ENCODE measurements at places on chromosomes 4 and X.

- peak; percentile 2 for DNase-seq
Observed at GRCh38 chrX:102835504-102836146, 101.4 kb upstream of the RAB40AL start.

DNA sequence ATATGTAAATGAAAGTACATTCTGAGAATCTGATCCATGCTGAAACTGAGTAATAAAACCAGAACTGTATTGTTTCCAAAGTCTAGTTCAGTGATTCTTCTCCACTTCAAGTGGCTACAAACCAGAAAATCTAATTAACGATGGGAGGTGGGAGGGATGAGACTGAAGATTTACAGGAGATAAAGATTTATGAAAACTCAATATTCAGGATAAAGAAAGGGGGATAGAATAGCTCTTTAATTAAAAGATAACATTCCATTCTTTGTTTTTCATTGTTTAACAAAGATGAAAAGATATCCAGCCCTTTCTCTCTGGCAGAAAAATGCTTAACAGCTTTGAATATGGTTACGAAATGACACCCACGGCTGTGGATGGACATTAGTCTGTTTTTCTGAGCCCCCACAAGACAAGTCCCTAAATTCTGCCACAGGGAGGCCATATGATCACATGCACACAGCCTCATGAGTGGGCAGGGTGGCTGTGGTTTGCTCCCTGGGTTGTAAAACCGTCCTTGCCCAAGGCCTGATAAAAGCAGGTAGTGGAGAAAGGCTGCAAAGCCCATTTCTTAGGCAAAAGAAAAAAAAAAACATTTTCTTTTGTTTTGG lies 36.4 kb downstream of the TMEM150C start:
- no peak for DNase-seq

- no peak for DNase-seq
Observed at GRCh38 chr4:25065932-25066590, 35.3 kb upstream of the LGI2 start.

DNA sequence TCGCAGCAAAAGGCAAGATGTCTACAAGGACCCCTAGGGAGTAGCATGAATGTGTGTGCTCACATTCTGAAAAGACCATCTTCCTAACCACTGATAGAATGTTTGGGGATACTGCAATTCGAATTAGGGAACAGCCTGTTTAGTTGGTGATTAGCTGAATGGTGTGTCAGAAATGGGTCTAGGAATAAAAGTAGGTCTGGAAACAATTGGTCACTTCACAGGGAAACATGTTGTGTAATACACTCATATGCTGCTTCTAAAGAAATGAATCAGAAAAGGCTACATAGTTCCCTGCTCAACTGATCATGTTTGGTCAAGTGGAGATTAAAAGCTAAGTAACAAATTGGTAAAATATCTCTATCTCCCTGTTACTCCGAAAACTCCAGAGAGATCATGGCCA lies 2362.4 kb upstream of the TENM3 start:
- no peak for DNase-seq

- DNase-seq, result no peak
Observed at GRCh38 chr4:41319553-41319952, 62.8 kb downstream of the UCHL1 start.

DNA sequence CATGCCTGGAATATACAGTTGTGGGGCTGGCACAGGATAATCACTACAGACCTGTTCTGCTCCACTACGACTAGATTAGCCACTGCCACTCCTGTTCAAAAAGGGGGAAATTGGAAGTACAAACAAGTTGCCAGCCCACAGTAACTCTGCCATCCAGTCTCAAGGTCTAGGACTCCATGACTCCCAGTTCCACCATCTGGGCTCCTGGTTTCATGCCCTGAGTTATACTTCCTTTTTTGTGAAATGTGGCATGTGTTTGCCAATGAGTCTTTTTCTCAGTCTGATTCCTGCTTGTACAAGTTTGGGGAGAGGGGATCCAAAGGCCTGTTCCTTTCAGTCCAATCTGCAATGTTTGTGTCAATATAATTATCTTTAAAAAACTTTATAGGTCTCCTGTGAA lies 1.0 kb upstream of the BLOC1S4 start:
- no peak for DNase-seq

- no peak for DNase-seq
Observed at GRCh38 chr4:7892212-7893019, 47.2 kb downstream of the AFAP1 start.

- no peak for DNase-seq
Observed at GRCh38 chrX:131067216-131067615, 9.1 kb downstream of the ARHGAP36 start.

DNA sequence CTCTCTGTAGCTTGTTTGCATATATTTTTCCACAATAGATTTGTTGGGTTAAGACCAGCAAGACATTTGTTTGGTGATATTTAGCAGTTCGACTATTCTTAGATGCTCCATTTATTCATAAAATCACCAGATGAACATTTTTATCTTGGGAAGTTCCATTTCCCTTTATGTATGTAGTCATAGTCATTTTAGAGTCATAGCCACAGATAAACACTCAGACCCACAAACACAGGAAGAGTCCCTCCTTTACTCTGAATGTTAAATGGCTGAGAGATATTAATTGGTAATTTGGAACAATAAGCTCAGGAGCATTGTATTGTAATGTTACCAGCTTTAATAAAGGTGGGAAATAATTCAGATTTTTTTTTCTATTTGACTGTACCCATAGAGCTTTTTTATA lies 1608.7 kb downstream of the STIM2 start:
- no peak for DNase-seq

GRCh38 chr4:35447474-35447873 lies 796.8 kb downstream of the ARAP2 start:
- no peak for DNase-seq

- DNase-seq, result no peak
Observed at GRCh38 chrX:80266979-80267378, 153.3 kb upstream of the TENT5D start.

DNA sequence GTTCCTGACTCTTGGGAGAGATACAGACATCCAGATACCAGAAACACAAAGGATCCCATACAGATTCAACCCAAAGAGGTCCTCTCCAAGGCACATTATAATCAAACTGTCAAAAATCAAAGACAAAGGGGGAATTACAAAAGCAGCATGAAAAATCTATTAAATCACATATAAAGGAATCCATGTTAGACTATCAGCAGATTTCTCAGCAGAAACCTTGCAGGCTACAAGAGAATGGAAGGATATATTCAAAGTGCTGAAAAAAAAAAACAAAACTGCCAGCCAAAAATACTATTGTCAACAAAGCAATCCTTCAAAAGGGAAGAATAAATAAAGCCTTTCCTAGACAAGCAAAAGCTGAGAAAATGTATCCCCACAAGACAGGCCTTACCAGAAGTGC lies 14.8 kb upstream of the ADGRL3 start:
- no peak for DNase-seq

- no peak for DNase-seq
Observed at GRCh38 chr4:110682311-110682710, 59.4 kb upstream of the PITX2 start.

- DNase-seq, result no peak
Observed at GRCh38 chrX:111035256-111035655, 60.7 kb upstream of the PAK3 start.

- no peak for DNase-seq
Observed at GRCh38 chrX:74431797-74432196, 10.5 kb downstream of the SLC16A2 start.

GRCh38 chr4:169066934-169067333 lies 56.9 kb upstream of the CBR4 start:
- DNase-seq, result no peak

DNA sequence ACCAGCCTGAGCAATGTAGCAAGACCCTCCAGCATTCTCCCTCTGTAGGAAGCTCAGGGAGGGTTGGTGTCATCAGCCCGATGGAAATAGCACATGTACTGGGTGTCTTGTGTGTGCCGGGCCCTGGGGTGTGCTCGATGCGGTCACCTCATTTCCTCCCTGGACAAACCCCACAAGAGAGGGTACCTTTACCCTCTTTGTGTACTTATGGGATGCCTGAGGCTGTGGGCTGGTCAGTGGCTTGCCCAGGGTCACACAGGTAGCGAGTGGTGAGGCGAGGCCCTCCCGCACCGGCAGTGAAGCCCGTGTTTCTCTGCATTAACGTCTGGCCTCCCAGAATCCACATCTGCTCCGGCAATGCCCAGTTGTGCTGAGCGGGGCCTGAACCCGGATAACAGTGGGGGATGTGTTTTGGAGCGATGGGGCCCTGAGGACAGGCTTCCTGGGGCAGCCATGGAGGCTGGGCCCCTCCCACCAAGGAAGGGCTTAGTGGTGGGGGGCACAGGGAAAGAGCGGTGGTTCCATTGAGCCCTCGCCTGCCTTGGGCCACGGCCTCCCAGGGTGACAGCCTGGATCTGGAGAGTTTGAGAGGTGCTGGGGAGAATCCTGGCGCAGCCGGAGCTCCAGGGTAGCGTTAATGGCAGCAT lies 8.1 kb downstream of the PSAPL1 start:
- DNase-seq, result no peak

GRCh38 chr4:115428455-115428854 lies 315.0 kb upstream of the NDST4 start:
- no peak for DNase-seq

- no peak for DNase-seq
Observed at GRCh38 chrX:701673-702072, 71.1 kb downstream of the SHOX start.

DNA sequence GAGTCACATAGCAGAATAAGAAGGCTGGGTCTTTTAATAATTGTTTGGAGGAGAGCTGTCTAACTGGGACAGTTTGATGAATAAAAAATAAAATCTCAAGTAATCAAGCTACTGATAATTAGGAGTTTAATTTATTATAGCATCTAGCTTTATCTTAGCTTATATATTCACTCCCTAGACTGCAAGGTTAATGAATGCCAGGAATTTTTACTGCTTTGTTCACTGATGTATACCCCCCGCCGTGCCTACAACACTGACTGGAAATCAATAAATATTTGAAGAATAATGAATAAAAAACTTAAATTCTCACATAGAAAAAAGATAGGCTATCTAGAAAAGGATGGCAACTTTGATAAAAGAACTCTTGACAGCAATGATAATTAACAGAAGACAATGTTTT lies 59.7 kb downstream of the IQCM start:
- DNase-seq, result no peak

DNA sequence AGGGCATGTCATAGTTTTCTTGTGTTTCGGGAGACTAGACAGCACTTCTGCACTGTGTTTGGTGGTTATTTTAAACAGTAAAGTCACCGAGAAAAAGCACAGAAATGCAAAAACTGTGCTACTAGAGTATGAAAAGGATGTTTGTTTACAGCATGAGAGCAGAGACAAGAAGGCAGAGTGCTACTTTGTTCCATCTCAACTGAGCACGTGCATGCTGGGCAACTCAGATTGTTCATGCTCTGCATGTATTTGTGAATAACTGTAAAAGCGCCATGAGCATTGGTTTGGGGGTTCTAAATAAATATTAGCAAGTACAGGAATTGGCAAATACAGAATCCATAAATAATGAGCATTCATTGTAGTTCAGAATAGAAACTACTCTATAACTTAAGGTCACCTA lies 7.4 kb downstream of the EVC start:
- no peak for DNase-seq

GRCh38 chr4:168361365-168362024 lies 42.9 kb upstream of the DDX60 start:
- no peak for DNase-seq

DNA sequence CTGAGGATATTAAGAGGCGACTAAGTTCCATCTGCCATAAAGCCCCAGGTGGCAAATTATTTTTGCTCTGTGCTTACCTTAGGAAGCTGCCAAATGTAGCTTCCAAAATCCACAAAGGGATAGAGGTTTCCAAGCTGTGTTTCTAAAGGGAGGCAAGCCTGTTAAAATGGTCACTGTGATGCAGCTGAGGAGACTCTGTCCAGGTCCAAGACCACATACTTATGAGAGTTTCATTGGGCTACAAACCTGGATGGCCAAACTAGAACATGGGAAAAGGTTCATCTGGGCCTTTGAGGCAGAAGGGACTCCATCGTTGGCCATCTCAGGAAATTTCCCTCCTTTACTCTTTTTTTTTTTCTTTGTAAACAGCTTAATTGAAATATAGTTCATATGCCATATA lies 306.9 kb upstream of the FGF13 start:
- DNase-seq, result no peak

DNA sequence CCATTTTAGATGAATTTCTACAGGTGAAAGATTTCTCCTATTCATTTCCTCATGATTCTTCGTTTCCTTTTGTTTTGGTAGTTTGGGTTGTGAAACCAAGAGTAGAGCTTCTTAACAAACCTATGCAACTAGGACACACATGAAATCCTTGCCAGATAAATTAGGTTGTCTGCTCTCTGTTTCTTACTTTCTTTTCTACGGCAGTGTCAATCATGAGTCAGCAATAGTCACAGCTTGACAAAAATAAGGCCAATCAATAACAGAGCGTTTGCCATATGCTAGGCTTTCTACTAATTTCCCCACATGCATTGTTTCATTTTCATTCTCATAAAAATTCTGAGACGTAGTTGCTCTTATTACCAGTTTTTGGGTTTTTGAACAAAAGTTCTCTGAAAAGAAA lies 20.3 kb downstream of the CLRN2 start:
- no peak for DNase-seq

DNA sequence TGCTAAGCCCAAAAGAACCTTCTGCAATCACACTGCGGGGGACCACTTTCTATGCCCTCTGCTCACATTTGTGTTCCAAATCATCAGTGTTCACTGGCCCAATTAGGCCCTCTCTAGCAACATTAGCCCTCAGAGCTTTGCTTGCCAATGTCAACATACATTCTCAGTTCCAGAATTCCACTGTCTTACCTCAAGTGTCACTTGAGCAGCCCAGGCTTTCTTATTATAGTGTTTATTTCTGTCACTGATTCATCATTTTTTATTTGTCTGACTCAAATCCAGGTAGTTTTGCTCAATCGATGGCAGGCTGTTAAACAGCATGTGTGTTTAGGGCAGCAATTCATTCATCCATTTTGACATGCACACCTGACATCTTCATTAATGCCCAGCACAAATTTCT lies 291.2 kb downstream of the TEX13A start:
- DNase-seq, result no peak

DNA sequence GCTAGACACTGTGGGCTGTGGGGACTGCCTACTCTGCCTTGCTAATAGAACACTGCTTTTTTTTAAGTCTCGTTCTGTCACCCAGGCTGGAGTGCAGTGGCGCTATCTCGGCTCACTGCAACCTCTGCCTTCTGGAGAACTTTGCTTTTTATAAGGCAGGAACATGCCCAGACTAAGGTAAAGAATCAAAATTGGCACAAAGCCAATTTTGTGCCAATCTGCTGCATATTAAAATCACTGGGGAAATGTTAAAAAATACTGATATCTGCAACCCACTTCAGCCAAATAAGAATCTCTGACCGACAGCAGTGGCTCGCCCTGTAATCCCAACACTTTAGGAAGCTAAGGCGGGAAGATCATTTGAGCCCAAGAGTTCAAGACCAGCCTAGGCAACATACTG lies 36.5 kb upstream of the CEP135 start:
- DNase-seq, result no peak

- peak; percentile 3 for DNase-seq
Observed at GRCh38 chr4:34720571-34720970, 1523.7 kb downstream of the ARAP2 start.

GRCh38 chr4:164350061-164350460 lies 403.9 kb upstream of the SMIM31 start:
- DNase-seq, result no peak

GRCh38 chrX:144379156-144379555 lies 495.3 kb downstream of the UBE2NL start:
- no peak for DNase-seq

All from GM20000 (cell line).